Activated CD4-positive, alpha-beta T cell treated with anti-CD3 and anti-CD28 coated beads, Interleukin-2, amount 10 ng/mL, durations not matched to agents 24 days and 14 days (primary cell): ENCODE measurements at places on chromosomes 1 and 21. TPM values are rescaled to one million over a fixed set of nuclear protein-coding genes. Genes with fewer than 3 reads are reported as not detected.

DNA sequence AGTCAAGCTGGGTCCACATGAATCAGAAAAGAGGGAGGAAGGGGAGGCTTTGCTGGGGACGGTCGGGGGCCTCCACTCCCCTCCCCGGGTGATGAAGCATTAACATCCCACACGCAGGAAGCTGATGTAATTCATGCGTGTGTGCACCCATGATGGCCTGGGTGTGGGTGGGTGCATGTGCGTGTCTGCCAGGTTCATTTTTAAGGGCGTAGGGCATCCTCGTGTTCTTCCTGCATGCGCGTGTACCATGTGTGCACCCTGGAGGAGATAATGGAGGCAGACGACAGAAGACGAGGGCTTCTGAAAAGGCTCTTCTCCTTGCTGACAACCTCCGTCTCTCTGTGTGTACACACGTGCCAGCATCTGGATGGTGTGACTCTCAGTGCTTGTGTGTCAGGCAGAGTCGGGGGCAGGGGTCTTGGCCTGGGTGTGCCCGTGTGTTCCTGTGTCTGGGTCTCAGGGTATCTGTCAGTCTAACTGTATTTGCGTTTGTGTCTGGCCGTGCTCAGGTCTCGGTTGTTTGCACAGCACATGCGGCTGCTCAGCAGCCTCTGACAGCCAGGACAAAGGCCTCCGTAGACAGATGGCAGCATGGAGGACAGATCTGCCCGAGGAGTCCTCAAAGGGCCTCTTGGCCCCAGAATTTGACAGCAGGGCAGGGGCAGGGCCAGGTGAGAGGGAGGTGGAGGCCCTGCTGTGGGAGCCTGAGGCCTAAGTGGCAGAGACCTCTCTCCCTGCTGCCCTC is 2.4 kb downstream of the RAP1GAP start:
- DNase-seq = no peak

- no peak for DNase-seq
Measured at GRCh38 chr1:217322834-217323233, 308.1 kb downstream of the GPATCH2 start.

- no peak for DNase-seq
Measured at GRCh38 chr1:165241952-165242351, 114.6 kb downstream of the LMX1A start.

DNA sequence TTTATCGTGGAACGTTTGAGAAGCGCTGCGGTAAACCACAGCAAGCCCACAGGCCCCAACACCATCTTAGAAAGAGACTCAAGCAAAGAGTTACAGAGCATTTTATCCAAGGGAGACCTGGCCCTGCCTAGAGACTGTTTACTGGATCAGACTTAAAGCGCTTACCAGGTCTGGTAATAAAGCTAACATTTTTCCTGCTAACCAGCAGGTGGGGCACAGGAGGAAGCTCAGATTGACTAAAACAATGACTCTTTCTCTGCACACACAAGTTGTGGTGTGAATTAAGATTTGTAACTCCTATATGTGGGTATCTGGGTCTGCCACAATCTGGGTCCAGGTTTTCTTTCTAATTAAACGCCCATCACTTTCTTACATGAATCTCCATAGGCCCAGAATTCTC is 136.5 kb upstream of the ETS2 start:
- DNase-seq = peak; percentile 58

The KRTAP13-2 gene
- total RNA-seq = not detected in 2 replicates

DNA sequence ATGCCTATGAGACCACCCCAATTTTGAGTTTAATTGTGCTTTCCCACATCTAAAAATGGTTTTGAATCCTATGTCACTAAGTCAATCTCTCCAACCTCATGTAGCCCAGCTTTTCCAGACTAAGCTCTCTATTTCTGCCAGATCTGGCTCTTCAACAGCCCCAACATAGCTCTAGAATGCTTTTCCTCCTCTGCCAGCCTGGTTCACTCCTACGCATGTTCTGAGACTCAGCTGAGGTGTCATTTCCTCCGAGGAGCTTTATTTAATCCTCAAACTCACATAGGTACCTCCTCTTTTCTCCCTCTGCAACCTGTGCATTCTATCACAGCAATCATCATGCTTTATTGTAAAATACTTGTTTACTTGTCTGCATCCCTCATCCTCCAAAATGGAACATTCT is 517.8 kb upstream of the BEND5 start:
- DNase-seq = no peak

GRCh38 chr1:62941780-62942179 is 157.8 kb downstream of the ATG4C start:
- DNase-seq = no peak

DNA sequence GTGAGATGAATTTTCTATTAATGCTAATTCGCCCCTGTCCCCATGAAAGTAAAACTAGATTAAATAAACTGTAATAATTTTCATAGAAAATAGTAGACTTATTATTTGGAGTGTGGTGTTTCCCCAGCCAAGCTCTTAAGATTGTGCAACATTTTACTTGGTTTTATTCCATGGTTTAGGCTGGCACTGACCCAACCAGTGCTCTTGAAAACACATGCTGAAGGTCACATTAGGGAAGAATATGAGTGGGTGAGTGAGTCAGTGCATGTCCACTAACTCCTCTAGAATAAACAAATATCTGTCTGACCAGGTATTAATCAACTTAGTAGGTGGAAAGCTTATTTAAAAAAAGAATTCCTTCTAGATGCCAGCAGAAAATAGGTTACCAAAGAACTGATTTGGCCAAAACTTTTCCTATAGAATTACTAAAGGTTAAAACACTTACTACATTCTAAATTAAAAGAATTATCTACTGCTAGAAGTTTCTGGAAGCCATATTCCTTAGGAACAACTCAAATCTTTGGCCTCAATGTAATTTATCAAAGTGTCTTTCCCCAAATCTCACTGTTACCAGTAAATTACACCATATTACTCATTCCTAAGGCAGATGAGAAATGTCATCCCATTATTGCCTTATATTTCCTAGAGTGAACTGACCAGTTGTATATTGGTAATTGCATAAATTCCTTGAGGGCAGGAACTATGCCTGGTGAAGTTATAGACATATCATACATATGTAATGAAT is 89.7 kb upstream of the RGS1 start:
- DNase-seq = no peak

GRCh38 chr1:186605762-186606350 is 74.4 kb downstream of the PTGS2 start:
- DNase-seq = peak; percentile 80

The REG4 gene
- total RNA-seq = 0.19 and 0.40 TPM in 2 replicates

The OR2G6 gene
- not detected in 2 replicates for total RNA-seq

GRCh38 chr1:245605480-245606156 is 450.8 kb downstream of the KIF26B start:
- DNase-seq = no peak

The USH2A gene
- total RNA-seq = not detected in 2 replicates

DNA sequence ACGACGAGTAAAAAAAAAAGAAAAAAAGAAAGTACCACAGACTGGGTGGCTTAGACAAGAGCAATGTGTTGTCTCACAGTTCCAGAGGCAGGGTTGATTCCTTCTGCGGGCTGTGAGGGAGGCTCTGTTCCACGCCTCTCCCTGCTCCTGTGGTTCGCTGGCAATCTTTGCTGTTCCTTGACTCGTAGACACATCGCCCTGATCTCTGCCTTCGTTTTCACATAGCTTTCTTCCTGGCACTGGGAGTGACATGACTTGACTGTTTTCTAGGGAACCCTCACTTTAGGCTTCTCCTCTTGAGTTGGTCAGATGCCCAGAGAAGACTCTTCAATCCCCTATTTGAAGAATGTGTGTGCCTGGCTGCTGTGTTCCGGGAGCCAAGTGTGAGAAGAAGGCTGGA is 133.6 kb downstream of the TM2D1 start:
- DNase-seq = no peak

DNA sequence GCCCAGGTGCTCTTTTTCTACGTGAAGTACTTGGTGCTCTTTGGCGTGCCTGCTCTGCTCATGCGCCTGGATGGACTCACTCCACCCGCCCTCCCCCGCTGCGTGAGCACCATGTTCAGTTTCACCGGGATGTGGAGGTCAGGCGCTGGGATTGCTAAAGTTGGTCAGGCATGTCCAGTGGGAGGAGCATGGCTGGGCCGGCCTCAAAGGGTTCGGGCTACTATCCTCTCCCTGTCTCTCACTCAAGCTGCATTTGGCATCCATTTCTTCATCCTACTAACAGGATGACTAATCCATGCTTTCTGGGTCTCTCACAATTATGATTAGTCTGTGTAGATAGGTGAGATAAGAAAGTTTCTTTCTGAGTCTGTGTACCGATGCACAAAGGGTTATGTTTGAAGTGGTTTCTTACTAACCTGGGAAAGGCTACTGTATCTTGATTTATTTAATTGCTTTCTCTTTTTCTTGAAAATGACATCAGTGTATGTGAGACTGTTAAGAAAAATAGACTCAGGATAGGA is 135.9 kb downstream of the HHAT start:
- DNase-seq = no peak

The TAL1 gene
- not detected in 2 replicates for total RNA-seq

The RAD54L gene
- 55.5 and 59.6 TPM in 2 replicates for total RNA-seq

The ROR1 gene
- 0.09 TPM in 1 of 2 replicates, not detected in the other for total RNA-seq

GRCh38 chr1:94382201-94382600 is 36.0 kb upstream of the ABCD3 start:
- no peak for DNase-seq

- DNase-seq = peak; percentile 99
Measured at GRCh38 chr1:23959461-23960290, at the start of gene PNRC2. PNRC2 (plus strand) TSS chr1:23959828; CDS start chr1:23961458, 1,630 bp downstream.

GRCh38 chr1:113990961-113991360 is 11.7 kb downstream of the OLFML3 start:
- DNase-seq = no peak

- no peak for DNase-seq
Measured at GRCh38 chr21:23963454-23963853, 1643.8 kb downstream of the MRPL39 start.

The CELSR2 gene
- 3.8 and 4.1 TPM in 2 replicates for total RNA-seq

- DNase-seq = no peak
Measured at GRCh38 chr1:225936523-225936922, 4.5 kb downstream of the LEFTY2 start.

The SETDB1 gene
- 56.2 and 62.3 TPM in 2 replicates for total RNA-seq

DNA sequence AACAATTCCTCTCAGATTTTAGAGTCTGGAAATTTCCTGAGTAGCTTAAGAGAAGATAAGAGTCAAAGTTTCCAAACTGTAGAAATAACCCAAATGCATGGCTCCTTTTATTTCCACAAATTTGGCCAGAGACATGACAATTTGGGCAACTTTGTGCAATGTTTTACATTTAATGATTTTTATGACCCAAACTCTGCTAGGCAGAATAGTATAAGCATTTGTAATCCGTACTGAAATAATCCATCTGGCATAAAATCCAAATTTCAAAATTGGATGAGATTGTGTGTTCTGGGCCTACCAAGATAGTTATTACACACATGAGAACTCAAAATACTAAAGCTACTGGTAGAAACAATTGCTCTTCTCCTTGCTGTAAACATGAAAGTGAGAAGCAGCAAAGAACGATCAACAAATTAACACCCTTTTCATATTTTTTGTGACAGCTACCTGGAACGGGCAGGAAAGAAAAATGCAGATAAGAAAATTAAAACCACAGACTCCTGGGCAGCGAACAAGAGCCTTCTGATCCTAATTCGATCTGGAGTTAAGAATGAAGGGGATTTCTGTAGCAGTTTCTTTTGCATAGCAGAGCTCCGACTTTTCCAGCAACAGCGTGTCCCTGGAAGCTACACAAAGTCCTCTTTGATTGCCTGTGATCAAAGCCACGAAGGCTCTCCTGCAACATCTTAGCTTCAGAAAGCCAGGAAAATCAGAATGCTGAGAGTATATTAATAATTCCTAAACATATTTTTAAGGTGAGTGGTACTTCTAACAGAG is 191.2 kb downstream of the GRIK1 start:
- no peak for DNase-seq

DNA sequence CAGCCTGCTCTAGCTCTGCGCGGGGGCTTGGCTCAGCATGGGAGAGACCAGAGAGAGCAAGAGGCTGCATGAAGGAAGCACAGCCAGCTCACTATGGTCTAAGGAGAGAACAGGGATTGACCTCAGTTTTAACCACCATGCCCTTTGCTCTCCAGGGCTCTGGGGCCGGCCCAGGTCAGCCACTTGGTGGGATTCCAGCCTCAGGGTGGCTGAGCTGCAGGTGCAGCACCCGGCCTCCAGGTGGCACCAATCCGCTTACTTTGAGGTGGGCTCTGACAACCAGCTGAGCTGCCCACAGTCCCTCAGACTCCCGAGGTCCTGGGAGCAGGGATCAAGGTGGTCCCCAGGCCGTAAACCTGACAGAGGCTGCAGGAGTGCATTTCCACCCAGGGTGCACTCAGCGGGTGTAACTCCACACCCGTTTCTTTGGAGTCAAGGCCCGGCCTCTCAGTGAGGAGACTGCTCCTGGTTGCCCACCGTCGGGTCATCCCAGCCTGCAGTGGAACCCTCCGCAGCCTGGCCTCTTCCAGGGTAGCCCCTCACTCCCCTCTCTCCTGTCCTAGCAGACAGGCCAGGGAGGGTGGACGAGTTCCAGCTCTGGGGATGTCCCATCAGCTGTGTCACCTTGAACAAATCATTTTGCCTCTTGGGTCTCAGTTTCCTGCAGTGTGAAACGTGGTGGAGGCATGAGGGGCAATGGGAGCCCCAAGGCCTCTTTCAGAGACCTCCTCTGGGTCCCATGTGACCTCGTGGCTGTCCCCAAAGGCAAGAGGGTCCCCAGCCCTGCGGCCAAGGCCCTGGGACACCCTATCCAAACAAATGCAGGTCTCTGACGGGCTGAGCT is 607 bp upstream of the LGR6 start:
- DNase-seq = peak; percentile 87

DNA sequence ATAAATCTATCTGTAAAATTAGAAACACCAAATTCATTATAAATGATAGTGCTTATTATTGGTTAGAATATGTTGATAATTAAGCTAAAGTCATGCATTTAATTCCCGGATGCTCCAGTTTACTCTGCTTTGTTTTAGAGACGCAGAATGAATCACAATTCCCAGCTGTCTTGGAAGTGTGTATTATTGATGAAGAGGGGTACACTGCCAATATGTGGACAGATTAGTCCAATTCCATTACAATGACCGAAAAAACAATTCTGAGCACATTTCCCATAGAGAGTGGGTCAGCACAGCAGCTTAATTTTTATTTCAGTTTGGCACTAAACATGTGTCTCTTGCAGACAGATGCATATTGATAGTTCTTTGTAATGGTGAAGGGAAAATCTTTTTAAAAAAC is 146.7 kb downstream of the KCNT2 start:
- no peak for DNase-seq

The C4BPB gene
- 0.43 and 0.82 TPM in 2 replicates for total RNA-seq
